ENCODE measurements at places on chromosomes 2 and 18. TPM values are rescaled to one million over a fixed set of nuclear protein-coding genes. Genes with fewer than 3 reads are reported as not detected.

Gene DGUOK
- 18.3 TPM for total RNA-seq

Gene MATN3
- 1.1 TPM for total RNA-seq

Gene ASTL
- total RNA-seq, result not detected

Gene GPR45
- total RNA-seq, result not detected

Gene SCN7A
- total RNA-seq, result not detected

Gene RBKS
- total RNA-seq, result 1.4 TPM

Gene CACNB4
- 0.15 TPM for total RNA-seq

Gene TRIM54
- not detected for total RNA-seq

Gene WNT6
- not detected for total RNA-seq

Gene SGPP2
- total RNA-seq, result not detected

Gene OSBPL1A
- total RNA-seq, result 39.0 TPM
